Tongue (tissue), 3 donors: ENCODE measurements at places on chromosomes 7 and 10. TPM values are rescaled to one million over a fixed set of nuclear protein-coding genes. Genes with fewer than 3 reads are reported as not detected.
A peak's percentile ranks its signal among the peaks of the same experiment; 100 is the strongest.

DNA sequence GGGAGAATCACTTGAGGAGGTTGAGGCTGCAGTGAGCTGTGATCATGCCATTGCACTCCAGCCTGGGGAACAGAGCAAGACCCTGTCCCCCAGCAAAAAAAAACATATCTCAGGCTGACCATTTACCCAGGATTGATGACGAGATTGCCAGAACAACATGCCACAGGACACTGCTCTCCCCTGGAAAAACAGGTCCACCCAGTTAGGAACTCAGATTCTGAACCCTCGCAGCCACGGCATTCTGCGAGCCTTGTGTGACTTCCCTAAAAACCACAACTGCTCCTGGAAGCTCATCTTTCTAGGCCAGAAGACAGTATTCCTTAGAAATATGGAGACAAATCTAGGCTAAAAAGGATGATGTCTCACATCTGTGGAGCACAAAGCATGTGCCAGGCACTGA lies 42.1 kb upstream of the SH2B2 start:
- no peak for DNase-seq

GRCh38 chr10:86899132-86899531 lies 58.3 kb downstream of the MMRN2 start:
- no peak for DNase-seq

DNA sequence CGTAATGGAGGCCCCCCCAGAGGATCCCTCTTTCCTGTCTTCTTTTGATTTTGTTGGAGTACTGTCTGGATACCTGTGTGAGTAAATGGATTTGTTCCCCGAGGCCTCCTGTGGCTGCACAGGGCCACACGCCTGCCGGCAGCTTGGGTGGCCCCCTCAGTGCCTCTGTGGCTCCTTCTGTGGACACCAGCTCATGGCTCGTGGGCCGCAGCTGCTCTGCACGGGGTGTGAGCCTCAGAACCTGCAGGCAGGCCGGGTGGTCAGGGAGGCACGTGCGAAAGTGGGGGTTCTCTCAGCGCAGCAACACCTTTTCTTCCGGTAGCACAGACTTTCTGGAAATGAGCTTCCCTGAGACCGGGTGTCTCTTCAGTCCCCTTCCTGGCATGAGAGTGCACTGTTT lies 70.3 kb downstream of the WDR37 start:
- DNase-seq = no peak

DNA sequence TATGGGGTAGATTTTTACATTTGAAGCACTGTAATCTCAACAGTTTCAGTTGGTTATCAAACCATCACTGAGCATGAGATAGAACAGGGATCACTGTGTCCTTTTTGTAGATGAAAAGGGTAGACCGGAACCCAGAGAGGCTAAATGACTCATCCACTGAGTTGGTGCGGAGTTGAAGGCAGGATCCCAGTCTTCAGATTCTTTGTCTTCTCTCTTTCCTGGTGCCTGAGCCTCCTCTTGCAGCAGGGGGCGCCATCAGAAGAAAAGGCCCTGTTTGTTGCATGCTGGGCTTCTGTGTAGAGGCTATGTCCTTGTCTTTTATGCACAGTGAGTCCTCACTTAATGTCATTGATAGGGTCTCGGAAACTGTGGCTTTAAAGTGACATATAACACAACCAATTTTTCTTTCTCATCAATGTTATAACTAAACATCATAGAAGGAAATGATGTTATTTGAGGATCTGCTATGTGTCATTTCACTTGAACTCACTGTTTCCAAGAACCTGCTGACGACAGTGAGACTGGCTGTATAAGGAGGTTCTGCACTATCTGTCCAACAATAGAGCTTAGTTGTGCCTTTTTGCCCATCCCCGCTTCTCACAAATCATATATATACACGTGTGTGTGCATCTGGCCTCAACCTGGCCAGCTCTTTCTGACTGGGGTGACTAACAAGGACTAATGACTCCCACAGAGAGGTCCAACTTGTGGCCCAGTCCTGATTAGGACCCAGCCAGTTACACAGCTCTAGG lies 14.3 kb downstream of the ZNF282 start:
- DNase-seq = peak; percentile 24

The NUPR2 gene
- total RNA-seq = not detected

The ANKRD1 gene
- 123 TPM for total RNA-seq
